Muscle of arm (tissue), 14 donors: ENCODE measurements at places on chromosomes 12 and 14.

- no peak for DNase-seq
Measured at GRCh38 chr12:68162374-68162773, 2.8 kb upstream of the IFNG start.

GRCh38 chr14:98906123-98906995 lies 365.6 kb downstream of the BCL11B start:
- DNase-seq: no peak

DNA sequence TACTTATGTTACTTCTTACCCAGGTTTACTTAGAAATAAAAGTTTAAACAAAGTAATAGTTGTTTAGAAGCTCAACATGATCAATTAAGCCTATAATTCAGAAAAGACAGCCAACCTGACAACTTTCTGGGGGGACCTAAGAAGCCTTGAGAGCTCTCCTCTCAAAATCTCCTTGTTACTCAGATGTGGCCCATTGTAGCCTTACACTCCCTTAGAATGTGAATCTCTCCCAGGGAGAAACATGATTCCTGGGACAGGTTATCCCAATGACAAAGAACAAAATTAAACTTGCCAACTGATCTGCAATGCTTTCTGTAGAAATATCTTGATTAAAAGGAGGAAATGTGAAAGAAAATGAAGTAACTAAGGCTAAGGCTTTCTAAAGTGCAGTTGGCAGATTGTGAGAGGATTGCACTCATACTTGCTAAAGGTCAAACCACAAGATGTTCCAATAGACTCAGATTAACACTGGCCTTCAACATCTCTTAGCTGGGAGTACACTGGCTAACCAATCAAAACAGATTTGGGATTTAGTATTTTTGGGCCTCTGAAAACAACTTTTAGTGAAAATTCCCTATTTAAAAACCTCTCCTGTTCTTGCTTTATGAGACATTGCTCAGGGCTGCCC lies 72.3 kb upstream of the TMX1 start:
- no peak for DNase-seq

- no peak for DNase-seq
Measured at GRCh38 chr12:92729773-92730305, 27.1 kb downstream of the PLEKHG7 start.

DNA sequence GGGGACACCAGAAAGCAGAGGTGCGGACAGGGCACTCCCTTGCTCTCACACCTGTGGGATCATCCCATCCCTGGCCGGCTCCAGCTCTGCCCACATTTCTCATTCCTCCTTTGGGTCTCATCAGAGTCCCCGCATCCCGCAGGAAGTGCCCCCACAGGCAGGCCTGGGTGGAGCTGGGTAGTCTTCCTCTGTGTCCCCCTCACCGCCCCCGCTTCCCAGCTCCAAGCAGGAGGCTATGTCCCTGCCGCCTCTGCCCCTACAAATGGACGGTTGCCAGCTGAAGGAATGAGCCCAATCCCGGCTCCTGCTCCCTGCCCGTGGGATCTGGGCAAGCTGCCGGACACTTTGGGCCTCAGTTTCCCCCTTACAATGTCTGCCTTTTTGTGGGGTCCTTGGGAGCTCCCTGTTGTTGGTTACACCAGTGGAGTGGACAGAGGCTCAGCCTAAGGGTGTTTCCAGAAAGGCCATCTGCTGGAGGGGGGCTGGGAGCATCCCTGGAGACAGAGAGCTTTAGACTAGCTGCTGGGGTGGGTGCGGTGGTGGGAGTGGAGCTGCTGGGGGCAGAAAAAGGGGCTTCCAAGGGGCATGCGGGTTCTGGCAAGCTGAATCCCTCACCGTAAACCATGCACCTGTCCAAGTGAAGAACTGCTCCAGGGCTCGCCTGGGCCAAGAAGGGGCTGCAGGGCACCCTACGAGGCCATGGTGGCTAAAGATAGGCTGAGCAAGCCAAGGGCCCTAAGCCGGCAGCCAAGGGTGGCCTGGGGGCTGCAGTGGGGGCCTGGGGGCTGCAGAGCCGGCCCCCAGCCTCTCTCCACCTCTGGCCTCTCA lies 7.9 kb upstream of the GPR132 start:
- no peak for DNase-seq

DNA sequence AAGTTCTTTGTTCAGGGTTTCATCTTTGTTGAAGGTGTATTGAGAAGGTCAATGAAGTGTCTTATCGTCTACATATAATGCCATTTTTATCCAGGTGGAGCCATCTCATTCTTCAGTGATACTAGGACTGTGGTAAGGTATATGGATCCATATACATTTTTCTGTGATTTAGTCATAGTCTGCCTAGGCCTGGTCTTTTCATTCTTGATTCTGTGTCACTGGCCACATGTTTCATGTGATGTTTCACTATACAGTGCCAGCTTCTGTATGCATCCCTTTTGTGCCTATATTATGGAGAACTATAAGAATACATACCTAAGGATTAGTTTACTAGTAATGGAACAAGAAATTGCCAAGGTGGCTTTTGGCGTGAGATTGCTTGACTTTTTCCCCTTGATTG lies 40.5 kb downstream of the VEZT start:
- no peak for DNase-seq

DNA sequence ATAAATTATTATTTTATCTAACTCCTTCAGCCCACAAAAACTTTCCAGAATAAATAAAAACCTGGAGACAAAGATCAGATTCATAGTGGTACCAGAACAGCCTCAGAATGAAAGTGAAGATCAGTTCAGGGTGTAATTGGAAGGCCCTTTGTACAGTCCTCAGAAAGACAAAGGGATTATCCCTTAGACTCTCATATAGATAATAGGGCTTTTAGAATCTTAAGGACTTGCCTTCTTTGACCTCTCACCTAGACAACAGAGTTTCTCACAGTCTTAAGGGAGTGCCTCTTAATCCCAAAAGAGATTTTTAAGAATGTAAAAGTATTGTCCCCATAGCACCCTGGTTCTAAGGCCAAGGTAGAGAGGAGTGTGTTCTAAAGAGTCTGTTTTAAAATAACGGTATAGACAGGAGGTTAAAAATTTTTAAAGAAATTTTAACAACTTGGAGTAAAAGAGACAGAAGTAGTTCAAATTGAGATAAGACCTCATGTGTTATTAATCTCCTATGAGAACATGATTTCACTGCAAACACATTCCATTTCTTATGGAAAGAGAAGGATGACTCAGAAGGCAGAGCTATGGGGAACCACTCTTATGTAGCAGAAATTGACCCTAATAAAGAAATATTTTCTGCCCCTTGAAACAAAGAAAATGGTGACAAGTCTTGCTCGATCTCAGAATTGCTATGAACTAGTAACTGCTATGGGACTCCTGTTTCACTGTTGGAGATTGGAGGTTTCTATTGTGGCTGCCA lies 24.2 kb upstream of the NOVA1 start:
- DNase-seq: no peak

- no peak for DNase-seq
Measured at GRCh38 chr14:96125536-96125935, 79.1 kb upstream of the BDKRB2 start.

GRCh38 chr14:101535701-101536207 lies 25.5 kb upstream of the DIO3 start:
- DNase-seq: no peak

DNA sequence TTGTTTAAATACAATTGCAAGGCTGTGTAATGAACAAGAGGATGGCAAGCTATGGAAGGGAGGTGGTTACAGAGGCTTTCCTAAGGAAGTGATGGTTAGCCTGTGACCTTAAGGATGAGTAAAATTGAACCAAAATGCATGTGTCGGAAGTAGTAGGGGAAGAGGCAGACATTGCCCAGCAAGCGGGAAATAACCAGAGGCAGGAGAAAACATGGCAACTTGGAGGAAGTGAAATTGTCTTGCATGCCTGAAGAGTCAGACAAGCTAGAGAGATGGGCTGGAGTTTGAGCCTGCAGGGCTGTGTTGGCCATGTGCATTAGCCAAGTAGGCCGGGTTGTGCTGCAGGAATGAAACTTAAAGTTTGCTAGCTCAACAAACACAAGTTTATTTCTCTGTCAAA lies 96.2 kb downstream of the BTG1 start:
- DNase-seq: no peak
